Stimulated activated naive CD8-positive, alpha-beta T cell treated with anti-CD3 and anti-CD28 coated beads, Interleukin-15, Interleukin-2, amounts not matched to agents 100 U/mL and 50 U/mL, for 24 hours (primary cell): ENCODE measurements at places on chromosomes 6 and 20.

GRCh38 chr6:85449388-85449817 is 480 bp upstream of the NT5E start:
- peak; percentile 69 for DNase-seq

GRCh38 chr6:36698871-36699271 is 1.2 kb downstream of the RAB44 start:
- DNase-seq = no peak

- DNase-seq = no peak
These were observed 148.2 kb downstream of the BCKDHB start for GRCh38 chr6:80254716-80255115.

DNA sequence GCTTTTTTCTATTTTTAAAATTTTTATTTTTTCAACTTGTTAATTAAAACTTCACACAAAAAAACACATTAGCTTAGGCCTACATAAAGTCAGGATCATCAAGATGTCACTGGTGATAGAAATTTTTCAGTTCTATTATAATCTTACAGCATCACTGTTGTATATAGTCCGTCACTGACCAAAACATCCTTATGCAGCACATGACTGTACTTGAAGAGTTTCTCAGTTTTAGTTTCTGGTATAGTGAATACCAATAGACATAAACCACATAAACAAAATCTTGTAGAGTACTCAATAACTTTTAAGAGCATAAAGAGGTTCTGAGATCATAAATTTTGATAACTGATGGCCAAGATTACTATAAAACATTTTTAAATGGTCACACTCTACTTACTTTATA is 71.8 kb downstream of the ASCC3 start:
- no peak for DNase-seq

DNA sequence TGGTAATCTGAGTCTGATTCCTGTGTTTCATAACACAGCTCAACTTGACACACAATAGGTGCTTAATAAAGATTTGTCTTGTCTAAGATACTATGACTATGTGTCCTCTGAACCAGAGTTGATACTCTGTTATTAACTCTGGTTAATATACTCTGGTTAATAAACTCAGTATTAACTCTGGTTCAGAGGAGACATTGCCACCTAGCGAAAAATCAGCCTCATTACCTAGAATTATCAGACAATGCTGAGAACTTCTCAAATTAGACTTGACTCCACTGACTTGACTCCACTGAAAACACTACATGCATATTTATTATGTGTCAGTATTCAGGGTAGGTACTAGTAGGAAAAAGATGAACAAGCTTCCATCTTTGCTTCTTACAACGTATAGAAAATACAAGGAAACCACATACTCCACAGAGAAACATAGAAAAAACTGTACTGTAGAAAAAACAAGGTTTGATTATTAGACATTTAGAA is 73.9 kb downstream of the AHI1 start:
- DNase-seq = no peak

GRCh38 chr6:31614684-31615578 is at the start of gene AIF1:
AIF1 (plus strand) TSS chr6:31615234; CDS start chr6:31615330, 96 bp downstream.
- DNase-seq = no peak

GRCh38 chr20:32805721-32806120 is 14.0 kb upstream of the MAPRE1 start:
- DNase-seq = no peak

GRCh38 chr6:105370351-105370750 is 32.5 kb downstream of the PREP start:
- DNase-seq = no peak

GRCh38 chr6:161066511-161066910 is 74.9 kb downstream of the MAP3K4 start:
- DNase-seq = no peak

- DNase-seq = no peak
These were observed 121.3 kb downstream of the PHACTR3 start for GRCh38 chr20:59725476-59726280.

DNA sequence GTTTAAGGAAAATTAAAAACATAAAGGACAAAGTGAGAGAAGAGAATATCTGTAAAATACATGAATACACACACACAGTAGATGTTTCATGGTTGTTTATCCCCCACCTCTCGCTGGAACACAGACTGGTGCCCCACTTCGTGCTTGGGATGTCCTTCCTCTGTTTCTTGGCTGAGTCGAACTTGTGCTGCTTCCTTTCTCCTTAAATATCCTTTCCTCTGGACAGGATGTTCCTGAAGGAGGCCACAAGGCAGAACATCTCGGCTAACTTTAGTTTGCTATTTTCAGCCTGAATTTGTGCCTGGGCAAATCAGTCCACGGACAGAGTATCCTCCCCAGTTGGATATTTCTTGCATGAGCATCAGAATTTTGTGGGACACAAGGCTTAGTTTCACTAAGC is 54.7 kb upstream of the ZMYND8 start:
- no peak for DNase-seq

DNA sequence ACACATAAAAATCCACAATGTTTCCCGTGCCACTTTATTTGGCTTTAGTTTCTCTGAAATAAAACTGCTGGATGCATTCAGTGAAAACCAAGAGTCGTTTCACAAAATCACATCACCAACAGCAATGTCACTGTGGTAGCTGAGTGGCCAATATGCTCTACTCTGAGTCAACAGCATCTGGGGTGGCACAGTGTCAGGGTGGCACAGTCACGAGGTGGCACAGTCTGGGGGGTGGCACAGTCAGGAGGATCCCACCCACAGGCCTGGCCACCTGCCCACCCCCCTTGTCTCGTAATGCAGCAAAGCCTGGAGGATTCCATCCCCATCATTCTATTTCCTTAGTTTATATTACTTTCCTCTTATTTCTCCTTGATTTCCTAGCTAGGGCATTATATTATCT is 87.0 kb downstream of the ANKRD60 start:
- no peak for DNase-seq

- DNase-seq = no peak
These were observed 32.5 kb upstream of the MCUR1 start for GRCh38 chr6:13846841-13847240.

- no peak for DNase-seq
These were observed 21.5 kb upstream of the DSE start for GRCh38 chr6:116349216-116349615.

GRCh38 chr6:137978252-137978896 is 111.3 kb downstream of the TNFAIP3 start:
- no peak for DNase-seq

GRCh38 chr20:53914781-53915445 is 155.5 kb downstream of the BCAS1 start:
- DNase-seq = no peak

- no peak for DNase-seq
These were observed 173.6 kb downstream of the NRN1 start for GRCh38 chr6:5833120-5833519.

GRCh38 chr6:152293404-152293803 is 343.8 kb downstream of the SYNE1 start:
- no peak for DNase-seq

DNA sequence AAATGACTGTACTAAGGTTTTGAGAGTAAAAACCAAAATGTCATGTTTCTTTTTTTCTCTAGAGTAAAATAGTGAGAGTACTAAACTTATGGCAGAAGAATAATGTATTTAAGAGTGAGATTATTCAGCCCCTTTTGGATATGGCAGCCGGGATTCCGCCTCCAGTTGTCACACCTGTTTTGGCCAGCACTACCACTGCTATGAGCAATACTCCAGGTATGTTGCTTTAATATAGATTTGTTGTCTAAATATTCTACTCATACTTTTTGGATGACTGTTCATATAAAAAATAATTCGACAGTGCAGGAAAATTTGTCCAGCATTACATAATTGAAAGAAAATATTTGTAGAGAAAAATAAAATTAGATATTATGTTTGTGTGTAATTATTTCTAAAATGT is 59.5 kb downstream of the SCAF8 start:
- no peak for DNase-seq

DNA sequence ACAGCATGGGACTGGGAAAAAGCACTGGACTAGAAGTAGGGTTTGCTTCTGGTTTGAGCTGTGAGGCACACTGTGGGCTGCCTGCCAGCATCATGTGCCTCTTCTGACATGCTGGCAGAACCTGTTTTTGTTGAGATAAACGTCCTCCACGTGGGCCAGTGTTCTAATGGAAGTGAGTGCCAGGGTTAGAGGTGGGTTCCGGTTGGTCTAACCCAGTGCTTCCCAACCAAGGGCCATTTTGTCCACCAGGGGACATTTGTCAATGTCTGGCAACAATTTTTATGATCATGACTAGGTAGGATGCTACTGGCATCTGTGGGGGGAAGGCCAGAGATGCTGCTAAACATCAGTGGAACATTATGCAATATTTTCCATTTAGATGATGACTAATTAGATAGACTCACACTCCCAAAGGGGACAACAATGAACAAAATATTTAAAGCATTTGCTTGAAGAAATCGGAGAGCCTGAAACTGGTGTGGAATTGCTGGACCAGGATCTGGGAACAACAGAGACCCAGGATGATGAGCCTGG is 7.8 kb upstream of the APMAP start:
- DNase-seq = no peak

- DNase-seq = no peak
These were observed 278.6 kb downstream of the TBC1D32 start for GRCh38 chr6:121055572-121056163.

DNA sequence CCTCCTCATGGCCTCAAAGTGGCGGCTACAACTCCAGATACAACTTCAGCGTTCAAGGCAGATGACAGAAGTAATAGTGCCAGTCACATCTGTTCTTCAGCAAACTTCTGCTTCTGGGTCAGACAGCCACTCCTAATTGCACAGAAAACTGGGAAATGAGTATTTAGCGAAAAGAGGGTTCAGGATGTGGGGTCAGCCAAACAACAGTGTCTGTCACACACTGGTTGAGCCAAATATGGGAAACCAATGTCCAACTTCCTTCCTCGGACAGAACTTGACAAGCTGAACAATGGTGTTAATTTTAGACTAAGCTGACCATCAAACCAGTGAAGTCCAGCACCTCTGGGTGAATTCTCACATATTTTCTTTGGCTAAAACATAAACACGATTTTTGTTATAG is 22.1 kb downstream of the NUDT3 start:
- no peak for DNase-seq

DNA sequence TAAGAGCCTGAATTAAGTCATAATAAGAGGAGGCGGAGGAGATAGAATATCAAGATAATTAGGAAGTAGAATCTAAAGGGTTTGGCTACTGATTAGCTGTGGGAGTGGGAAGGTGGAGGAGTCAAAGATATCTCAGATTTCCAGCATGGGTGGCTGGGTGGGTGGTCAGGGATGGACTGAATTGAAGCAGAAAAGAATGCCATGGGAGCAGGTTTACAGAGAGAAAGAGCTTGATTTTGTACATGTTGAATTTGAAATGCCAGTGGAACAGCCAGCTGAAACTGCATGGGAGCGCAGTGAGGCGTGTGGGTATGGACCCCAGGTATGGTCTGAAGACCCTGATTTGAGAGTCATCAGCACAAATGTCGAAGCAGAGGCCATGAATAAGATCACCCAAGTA is 1.4 kb upstream of the HLA-DMA start:
- no peak for DNase-seq

DNA sequence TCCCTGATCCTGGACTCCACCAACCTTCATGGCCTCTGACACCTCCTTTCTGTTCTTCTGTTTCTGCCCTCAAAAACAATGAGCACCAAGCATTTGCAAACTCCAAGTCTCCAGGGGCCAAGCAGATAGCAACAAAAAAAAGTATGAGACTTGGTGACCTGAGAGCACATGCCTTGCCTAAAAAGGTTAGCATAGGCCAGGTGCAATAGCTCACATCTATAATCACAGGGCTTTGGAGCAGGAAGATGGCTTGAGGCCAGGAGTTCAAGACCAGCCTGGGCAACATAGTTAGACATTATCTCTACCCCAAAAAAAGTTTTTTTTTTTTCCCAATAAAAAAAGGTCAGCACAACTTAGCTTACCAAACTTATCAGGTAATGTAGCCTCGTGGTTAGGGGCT is 13.7 kb upstream of the HM13 start:
- DNase-seq = no peak

GRCh38 chr6:90753820-90754643 is 167.2 kb upstream of the MAP3K7 start:
- no peak for DNase-seq

DNA sequence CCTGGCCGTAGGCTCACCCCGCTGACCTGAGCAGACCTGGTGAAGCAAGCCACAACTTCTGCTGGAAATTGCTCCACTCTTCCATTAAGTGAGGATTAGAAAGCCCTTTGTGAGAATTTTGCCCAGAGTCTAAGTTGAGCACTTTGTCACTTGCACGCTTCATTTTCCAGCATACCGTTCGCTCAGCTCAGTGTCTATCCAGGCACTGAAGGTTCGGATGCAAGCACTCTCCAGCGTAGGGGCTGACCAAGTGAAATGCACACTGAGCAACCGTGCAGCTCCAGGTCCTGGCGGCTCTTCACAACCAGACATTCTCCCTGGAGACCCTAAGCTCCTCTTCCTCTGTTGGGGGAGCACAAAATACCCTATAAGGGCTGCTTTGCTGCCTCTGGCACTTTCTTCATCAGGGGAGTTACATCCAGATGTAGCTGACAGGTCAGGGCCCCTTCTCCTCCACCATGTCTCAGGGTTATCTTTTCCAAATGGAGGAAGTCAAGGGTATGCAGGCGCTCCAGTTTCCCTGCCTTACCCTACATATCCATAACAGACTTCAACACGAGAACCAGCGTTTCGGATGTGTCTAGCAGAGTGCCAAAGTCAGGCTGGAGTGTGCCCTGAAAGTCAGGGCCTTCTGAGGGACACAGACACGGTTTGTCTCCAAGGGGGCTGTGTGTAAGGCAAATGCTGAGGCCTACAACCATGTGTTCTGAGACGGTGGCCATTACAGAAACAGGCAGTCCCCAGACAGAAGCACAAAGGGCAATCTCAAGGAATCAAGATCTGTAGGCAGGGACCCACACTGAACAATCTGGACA is 146.7 kb upstream of the AFDN start:
- DNase-seq = no peak

- no peak for DNase-seq
These were observed 368.4 kb upstream of the MAP3K7 start for GRCh38 chr6:90955246-90955645.

DNA sequence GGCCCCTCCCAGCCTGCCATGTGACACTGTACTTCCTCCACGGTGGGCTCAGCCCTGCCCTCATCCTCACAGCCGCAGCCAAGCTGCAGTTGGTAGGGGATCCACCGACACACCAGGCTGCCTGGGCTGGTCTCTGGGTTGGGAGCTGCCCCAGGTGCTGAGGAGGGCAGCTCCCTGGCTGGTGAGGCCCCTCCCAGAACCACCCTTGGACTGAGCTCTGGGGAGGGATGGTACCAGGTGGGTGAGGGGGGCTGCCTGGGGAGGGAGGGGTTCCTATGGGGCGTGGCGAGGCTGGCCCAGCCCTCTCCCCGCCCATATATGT is 185 bp upstream of the TNFRSF6B start:
- peak; percentile 51 for DNase-seq

DNA sequence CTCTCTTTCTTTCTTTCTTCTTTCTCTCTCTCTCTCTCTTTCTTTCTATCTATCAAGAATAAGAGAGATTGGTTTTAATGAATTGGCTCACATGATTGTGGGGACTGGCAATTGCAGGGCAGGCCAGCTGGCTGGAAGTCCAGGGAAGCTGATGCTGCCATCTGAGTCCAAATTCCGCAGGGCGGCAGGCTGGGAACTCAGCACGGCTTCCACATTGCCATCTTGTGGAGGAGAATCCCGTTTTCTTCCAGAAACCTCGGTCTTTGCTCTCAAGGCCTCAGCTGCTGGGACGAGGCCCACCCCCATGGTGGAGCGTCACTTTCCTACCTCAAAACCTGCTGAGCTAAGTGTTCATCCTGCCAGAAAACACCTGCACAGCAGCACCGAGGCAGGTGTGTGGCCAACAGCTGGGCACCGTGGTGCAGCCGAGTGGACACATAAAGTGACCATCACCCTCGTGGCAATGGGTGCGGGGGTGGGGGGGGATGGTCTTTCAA is 58.8 kb upstream of the SLCO4A1 start:
- DNase-seq = no peak
